ENCODE measurements at places on chromosomes 4 and X.

DNA sequence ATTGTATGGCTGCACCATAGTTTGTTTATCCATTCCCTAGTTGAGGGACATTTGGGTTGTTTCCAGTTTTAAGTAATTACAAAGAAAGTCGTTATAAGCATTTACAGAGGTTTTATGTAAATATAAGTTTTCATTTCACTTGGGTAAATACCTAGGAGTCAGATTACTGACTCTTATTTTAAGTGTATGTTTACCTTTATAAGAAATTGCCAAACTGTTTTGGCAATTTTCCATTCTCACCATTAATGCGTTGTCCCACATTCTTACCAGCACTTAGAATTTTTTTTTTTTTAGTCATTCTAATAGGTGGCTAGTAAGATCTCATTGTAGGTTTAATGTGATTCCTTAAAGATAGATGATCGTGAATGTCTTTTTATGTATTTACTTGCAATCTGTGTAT is 121.5 kb upstream of the NR3C2 start:
- DNase-seq: no peak

DNA sequence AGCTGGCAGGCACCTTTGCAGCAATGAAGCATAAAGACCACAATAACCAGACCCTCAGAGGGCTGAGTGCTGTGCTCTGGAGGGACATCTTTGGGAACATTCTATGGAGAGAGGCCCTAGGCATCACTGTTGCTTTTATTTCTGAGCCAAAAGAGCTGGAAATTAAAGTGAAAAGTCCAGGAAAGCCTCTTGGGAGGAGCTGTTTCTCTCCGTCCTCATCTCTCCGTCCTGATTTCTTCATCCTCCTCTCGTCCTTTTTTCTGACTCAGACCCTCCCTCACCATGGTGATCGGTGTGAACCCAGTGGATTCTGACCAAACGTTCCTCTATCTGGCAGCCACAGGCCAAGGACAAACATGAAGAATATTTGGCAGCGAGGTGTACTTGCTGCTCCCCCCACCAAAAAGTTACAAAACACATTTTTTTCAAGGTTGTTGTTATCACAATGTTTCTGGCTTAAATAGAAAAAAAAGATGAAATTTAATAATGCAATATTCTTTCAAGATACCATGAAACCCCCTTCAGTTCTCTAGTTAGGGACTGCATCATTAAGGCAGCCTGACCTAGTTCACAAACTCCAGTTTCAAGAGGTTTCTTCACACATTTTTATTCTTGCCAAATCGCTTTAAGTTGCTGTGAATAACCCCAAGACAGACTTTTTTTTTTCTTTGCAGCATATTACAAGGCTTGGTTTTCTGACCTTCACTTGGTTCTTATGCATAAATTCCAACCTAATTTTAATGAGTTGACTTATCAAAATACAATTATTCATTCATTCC is 80.2 kb downstream of the SCD5 start:
- DNase-seq: no peak

- DNase-seq: no peak
Observed at GRCh38 chrX:93591398-93591797, 82.0 kb downstream of the NAP1L3 start.

DNA sequence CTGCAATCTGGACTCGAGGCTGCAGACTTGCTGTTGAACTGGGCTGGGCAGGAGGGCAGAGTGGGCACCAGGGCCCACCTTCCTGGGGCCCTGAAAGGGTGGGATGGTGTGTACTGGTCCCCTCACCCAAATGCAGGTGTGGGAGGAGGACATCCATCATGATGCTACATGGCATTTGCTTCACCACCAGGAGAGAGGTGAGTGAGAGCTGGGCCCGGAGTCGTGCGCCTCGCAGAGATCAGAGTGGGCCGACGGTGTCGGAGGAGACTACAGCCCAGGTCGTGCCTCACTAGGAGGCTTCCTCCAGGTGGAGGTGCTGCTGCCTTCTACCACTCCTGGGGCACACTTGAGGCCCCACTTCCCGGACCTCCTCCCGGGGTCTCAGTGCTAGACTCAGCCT is 50.3 kb downstream of the SCML1 start:
- DNase-seq: no peak

GRCh38 chr4:143286701-143287571 is 49.7 kb upstream of the GAB1 start:
- no peak for DNase-seq

DNA sequence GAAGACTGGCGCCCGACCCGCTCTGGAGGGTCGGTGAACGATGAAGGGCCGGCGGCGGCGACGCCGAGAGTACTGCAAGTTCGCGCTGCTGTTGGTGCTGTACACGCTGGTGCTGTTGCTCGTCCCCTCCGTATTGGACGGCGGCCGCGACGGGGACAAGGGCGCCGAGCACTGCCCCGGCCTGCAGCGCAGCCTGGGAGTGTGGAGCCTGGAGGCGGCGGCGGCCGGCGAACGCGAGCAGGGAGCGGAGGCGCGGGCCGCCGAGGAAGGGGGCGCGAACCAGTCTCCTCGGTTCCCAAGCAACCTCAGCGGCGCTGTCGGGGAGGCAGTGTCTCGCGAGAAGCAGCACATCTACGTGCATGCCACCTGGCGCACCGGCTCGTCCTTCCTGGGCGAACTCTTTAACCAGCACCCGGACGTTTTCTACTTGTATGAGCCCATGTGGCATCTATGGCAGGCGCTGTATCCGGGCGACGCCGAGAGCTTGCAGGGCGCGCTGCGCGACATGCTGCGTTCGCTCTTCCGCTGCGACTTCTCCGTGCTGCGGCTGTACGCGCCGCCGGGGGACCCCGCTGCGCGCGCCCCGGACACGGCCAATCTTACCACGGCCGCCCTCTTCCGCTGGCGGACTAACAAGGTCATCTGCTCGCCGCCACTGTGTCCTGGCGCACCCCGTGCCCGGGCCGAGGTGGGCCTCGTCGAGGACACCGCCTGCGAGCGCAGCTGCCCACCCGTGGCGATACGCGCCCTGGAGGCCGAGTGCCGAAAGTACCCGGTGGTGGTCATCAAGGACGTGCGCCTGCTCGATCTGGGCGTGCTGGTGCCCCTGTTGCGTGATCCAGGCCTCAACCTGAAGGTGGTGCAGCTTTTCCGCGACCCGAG is 568 bp downstream of the CHST7 start:
- peak; percentile 35 for DNase-seq

DNA sequence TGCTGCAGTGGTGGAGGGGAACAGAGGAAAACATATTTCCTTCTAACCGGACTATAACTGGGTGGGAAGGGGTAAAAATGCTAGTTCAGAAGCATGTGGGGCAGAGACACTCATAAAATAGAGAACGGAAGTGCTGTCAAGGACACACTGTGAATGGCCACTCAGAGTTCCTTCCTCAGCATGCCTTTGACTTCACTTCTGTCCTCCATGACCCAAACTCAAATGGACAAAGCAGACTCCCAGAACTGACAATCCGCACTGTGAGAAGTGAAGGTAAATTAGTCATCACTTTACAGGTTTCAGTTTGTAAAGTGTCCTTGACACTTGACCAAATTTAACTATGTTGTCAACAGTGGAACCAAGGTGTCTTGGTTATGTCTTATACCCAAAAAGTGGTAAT is 30.2 kb upstream of the ELF2 start:
- no peak for DNase-seq

GRCh38 chr4:159237975-159238374 is 135.1 kb downstream of the RAPGEF2 start:
- DNase-seq: no peak

- no peak for DNase-seq
Observed at GRCh38 chrX:120749141-120749846, 119.4 kb upstream of the C1GALT1C1 start.

GRCh38 chrX:120251471-120252011 is 929 bp downstream of the ZBTB33 start:
- DNase-seq: no peak

DNA sequence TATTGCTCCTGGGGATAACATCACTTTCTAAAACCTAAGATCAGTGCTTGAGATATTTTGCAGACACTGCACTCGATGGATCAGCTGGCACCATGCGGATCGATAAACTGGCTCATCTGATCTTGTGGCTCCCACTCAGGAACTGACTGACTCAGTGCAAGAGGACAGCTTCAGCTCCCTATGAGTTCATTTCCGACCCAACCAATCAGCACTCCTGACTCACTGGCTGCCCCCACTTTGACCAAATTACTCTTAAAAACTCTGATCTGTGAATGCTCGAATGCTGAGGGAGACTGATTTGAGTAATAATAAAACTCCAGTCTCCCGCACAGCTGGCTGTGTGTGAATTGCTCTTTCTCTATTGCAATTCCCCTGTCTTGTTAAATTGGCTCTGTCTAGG is 110.1 kb downstream of the ANAPC4 start:
- DNase-seq: no peak

DNA sequence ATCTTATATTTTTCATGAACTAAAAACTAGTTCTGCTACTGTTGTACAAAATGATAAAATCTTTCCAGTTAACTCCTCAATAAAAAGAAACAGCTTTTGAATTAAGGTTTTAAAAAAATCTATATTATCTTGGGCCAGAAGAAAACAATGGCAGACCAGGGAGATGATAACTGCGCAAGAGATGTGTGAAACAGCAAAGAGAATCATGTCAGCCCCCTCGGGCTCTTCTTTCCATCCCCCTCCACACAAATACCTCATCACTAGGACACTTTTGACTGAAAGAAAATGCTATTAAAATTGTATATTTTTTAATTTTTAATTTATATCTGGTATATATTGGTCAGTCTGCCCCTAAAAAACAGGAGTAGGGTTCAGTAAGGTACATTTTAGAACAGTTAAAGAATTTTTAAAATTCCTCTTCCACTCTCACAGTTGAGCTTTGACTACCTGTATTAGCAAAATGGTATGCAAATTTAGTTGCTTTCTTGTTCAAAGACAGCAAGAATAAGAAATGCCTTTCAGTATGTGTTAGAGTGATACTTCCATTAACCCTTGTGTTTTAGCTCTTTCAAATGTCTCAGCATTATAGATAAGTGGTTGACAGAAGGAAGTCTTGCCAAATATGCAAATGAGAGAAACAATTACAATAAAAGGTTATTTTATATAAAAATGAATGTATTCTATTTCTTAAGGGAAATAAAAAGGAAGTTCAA is 36.4 kb upstream of the LCORL start:
- no peak for DNase-seq

GRCh38 chr4:96703265-96703664 is 863.4 kb downstream of the PDHA2 start:
- no peak for DNase-seq

GRCh38 chr4:119315036-119315435 is 6.9 kb downstream of the FABP2 start:
- no peak for DNase-seq

DNA sequence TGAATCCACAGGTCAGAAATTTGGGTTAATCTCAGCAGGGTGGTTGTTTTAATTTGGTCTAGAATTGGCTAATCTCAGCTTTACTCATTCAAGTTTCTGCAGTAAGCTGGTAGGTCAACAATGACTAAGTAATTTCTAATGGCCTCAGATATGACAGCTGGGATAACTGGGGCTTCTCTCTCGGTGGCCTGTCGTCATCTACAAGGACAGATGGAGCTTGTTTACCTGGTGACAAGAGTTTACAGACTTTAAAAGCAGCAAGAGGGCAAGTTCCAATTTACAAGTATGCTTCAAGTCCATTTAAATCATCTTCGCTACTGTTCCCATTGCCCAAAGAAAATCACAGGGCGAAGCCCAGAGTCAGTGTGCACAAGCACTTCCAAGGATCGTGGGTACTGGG is 453.9 kb downstream of the PDHA2 start:
- DNase-seq: no peak

GRCh38 chr4:102362922-102363432 is 17.7 kb upstream of the SLC39A8 start:
- DNase-seq: no peak

- no peak for DNase-seq
Observed at GRCh38 chrX:85052636-85053343, 49.1 kb downstream of the APOOL start.

DNA sequence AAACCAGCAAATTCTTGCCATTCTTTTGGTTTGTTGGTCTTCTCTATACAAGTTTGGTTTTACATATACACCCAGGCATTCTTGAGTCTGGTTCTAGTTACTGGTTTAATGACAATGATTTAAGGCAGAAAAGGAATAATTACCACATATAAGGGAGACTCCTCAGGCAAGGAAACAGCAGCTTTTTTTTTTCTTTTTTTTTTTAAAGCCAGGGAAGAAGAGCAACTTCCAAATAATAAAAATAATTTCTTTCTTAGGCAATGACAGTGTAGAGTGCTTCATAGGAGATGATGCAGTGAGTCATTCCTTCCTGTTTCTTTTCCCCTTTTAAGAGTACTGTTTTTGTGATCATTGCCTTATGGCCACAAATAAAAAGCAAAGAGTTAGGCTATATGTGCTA is 289.7 kb downstream of the DKK2 start:
- no peak for DNase-seq

GRCh38 chrX:45769761-45770582 is 569.3 kb upstream of the DIPK2B start:
- no peak for DNase-seq

DNA sequence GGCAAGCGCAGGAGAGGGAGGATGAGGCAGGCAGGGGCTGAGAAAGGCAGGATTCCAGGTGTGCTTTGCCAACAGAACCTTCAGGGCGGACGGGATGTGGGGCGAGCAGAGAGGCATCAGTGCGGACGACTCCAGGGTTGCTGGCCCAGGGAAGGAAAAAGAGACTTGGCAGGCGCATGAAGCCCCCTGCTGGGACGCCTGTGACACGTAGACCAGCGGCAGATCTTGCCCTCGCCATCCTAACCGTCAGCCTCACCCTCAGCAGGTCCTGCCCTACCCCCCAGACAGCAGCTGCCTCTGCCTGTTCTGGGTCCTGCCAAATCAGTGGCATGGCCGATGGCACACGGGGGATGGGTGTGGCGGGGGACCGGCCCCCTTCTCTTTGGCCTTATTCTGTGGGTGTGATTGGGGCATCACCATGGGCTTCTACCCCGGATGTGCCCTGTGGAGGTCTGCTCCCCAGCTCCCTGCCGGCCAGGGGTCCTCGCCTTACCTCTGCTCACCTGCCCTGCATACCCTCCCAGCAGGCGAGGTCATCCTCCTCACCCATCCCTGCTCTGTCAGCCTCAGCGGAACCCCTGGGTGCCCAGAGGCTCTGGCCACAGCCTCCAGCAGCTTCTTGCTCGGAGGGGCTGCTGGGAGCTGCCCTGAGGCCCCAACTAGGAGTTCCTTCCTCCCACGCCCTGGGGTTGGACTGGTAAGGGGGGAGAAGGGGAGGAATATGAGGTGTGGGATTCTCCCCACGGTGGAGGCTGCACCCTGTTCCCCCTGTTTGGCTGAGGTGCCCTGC is 2.9 kb upstream of the SH3BP2 start:
- DNase-seq: no peak

DNA sequence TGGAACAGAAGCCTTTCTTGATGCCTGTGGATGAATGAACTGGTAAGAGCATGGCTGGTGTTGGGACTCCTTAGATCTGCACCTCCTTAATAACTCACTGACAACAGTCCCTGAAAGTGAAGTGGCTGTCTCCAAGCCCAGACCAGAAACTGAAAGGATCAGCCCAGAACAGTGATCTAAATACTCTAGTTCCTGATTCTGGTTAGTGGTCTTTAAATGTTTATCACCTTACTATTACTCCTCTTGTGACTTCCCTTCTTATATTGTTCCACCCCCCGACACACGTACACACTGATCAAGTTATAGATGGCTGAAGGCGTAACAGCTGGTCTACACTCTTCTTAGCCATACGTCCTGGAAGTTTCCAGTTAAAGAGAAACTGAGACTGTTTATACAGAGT is 33.8 kb upstream of the ARMCX2 start:
- no peak for DNase-seq

GRCh38 chr4:98508829-98509598 is 149.4 kb downstream of the TSPAN5 start:
- DNase-seq: no peak

All from stimulated activated CD8-positive, alpha-beta memory T cell treated with anti-CD3 and anti-CD28 coated beads, Interleukin-12 subunit alpha, Interleukin-12 subunit beta, amount 100 ng/mL, for 4 hours (primary cell).